PC-3 (cell line): ENCODE measurements at places on chromosomes 12 and 14.

DNA sequence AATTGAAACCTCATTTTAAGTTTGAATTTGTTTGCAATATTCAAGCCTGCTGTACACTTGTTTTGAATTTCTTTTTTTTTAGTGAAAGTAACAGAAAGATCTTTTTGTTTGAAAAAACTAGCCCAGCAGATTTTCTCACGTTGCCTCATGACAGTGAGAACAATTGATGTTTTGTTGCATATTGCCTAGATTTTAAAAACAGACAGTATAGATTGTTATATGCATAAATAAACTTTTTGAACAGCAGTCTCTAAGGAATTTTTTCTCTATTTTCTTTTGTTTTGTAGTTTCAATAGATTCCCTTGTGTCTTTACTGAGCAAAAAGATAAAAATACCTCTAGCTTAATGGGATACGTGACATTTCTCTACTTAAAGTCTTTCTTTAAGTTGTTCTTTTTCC, 15.4 kb downstream of the OR6C6 start:
- DNase-seq, result no peak

GRCh38 chr14:105852378-105853088, 326.1 kb downstream of the TMEM121 start:
- DNase-seq, result no peak

- no peak for DNase-seq
These were observed 69.2 kb upstream of the PIK3C2G start for GRCh38 chr12:18192119-18192518.

GRCh38 chr14:49703965-49704364, 11.0 kb downstream of the KLHDC1 start:
- no peak for DNase-seq

GRCh38 chr14:87679866-87680265, 313.1 kb downstream of the GALC start:
- DNase-seq, result no peak

- DNase-seq, result peak; percentile 70
These were observed 475.4 kb downstream of the NPAS3 start for GRCh38 chr14:33414041-33414440.

DNA sequence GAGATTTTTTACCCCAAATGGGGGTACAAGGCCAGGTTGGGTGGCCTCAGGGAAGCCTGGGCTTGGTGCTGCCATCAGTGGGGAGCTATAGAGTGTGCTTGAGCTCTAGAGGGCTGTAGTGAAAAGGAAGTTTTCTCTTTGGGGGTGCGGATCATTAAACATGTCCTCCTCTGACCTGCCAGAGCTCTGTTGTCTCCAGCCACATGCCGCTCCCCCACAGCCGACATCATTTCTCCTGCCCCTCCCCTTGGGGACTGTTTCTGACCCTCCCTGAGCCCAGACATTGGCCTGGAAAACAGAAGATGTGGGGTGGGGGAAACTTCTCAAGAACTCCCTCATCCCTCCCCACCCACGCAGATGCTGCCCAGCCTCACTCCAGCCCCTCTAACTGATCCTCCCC, 25.3 kb downstream of the DTX1 start:
- no peak for DNase-seq

- no peak for DNase-seq
These were observed 2.0 kb upstream of the ENO2 start for GRCh38 chr12:6912164-6912935.

GRCh38 chr12:91801048-91801447, 344.6 kb downstream of the BTG1 start:
- no peak for DNase-seq

GRCh38 chr12:131204416-131205274, 250.9 kb downstream of the ADGRD1 start:
- DNase-seq, result no peak

DNA sequence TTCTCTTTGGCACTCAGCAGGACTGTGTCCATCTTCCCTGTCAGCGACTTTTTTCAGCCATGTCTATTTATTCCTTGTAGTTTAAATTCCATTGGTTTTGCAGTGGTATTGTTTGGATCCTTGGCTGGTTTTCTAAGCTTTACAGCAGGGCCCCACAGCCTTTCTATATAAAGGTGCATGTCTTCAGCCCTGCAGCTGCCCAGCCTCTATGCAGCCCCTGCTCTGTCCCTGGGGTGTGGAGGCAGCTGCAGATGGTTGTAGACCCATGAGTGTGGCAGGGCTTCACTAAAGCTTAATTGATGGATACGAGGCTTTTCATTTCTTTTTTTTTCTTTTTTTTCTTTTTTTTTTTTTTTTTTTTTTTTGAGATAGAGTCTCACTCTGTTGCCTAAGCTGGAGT, 29.7 kb downstream of the SFSWAP start:
- no peak for DNase-seq

- DNase-seq, result no peak
These were observed 245.3 kb downstream of the PDZRN4 start for GRCh38 chr12:41433460-41433859.

- DNase-seq, result no peak
These were observed 151.8 kb upstream of the GARIN6 start for GRCh38 chr12:99495799-99496198.

GRCh38 chr14:22812744-22813143, 2.5 kb downstream of the SLC7A7 start:
- no peak for DNase-seq

DNA sequence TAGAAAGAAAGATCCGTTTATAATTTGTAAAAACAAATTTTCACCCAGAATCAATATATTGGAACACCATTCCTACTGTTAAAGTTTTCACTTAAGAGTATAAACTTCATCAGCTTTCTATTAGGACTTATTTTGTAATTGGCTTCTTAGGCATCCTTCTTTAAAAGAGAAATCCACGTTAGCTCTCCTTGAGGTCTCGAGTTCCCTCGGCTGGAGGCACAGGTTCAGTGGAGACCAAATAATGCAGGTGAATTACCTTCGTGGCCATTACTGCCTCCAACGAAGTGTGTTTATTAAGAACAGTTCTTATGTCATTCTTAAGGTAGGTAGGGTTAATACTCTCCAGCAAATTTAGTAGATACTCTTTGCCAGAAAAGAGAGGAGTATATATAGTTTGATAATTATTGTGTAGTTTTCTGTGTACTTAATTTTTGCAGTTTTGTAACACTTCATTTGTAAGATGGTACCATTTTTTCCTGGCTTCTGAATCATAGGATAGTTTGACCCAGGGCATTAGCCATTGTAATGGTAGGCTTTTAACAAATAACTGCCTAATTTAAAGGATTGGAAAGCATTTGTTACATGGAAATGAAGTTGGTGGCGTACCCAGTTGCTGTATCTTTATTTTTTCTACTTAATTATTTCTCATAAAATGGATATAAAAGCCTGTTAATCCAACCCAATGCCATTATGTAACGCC, 2.2 kb downstream of the CALM1 start:
- DNase-seq, result no peak

DNA sequence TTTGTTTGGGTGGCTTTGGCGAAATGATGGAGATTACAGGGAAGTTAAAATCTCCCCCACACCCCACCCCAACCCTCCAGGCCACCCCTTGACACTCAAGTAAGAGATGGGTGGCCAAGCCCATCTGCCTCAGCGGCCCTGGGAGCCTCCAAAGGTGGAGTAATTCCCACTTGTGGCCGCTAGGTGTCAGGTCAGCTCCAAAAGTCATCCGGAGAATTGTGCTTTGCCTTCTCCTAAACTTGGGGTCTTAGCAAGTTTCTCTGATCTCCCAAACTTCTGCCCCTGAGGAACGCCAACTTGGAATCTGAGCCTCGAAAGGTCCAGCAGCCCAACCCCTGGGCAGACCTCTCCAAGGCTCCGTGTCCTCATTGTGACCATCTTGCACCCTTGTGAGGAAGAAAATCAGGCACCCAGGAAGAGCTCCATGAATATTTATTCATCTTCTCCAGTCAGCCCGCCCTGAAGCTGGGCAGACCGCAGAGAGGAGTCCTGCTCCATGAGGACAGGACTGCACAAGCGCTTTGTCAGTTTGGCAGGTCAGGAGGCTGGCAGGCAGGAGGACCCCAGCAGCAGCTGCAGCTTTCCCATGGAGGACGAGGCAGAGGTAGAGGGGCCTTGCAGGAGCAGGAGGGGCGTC, 46.7 kb downstream of the LRRC74A start:
- DNase-seq, result peak; percentile 71

- no peak for DNase-seq
These were observed 11.8 kb downstream of the ADIPOR2 start for GRCh38 chr12:1702713-1703112.

DNA sequence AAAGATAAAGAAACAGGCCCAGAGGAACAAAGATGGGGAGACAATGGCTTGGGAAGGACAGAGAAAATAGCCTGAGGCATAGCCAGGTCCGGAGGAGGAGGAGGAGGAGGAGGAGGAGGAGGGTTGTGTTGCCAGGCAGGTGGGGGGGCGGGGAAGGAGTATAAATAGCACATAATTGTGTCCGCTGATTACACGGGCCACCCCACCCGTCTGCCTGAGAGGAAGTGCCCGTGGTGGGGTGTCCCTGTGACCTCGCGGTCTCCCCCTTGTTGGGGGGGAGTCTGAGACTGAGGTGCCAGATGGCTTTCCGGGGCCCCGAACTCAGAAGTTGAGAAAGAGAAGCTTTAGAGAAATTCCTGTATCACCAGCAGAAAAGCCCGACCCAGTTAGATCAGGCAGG, 1.9 kb upstream of the SP7 start:
- DNase-seq, result no peak

GRCh38 chr12:47730341-47730744, 5.1 kb upstream of the ENDOU start:
- DNase-seq, result peak; percentile 61

- DNase-seq, result peak; percentile 58
These were observed 135.7 kb downstream of the SRGAP1 start for GRCh38 chr12:63980211-63980610.

DNA sequence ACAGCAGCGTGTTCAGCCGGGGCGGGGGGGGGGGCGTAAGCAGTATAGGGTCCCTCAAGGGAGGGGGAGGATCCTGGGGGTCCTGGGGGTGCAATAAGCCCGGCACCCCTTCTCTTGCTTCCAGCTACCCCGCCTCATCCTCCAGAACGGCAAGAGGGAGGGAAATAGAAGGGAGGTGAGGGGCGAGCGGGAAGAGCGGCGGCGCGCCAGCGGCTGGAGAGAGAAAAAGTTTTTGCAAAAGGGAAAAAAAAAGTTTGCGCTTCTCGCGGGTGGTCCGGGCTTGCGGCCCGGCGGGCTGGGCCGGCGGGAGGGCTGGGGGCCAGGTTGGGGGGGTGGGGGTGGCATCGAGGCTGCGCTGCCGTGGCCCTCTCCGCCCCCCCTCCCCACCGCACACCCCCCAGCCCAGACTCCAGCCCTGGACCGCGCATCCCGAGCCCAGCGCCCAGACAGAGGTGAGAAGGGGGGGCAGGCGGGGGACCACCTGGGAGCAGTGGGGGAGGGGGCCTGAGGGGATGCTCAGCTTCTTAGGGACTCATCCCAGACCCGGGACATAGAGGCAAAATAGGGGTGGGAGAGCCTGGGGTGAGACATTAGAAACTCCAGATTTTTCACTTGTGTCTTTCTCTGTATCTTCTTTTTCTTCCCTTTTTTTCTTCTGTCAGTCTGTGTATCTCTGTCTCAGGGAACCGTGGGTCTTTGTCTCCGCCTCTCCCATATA, at the start of gene GLI1:
TSS of gene GLI1 (plus strand) at position 36 of the 718 bp plus-strand sequence. CDS start 3,907 bp downstream, outside the sequence.
- no peak for DNase-seq

GRCh38 chr12:121713793-121714192, 1.2 kb downstream of the TMEM120B start:
- DNase-seq, result peak; percentile 26
